ENCODE measurements at places on chromosomes 6 and 20.

DNA sequence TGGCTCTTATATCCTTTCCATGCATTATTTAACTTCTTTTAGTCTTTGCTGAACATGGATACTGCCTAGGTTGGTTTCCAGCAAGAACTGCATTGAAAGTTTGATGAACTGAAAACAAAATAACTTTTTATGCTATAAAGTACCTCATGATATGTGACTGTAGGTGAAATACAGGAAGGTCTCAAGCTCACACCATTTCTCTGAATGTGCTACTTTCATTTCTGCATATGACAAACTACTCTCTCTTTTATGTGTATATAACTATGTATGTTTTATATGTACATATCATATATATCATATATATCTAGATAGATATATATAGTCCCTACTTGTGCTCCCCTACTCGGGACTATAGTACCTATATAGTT lies 65.9 kb downstream of the AIG1 start:
- DNase-seq, result no peak

GRCh38 chr20:23165307-23165750 lies 79.2 kb upstream of the CD93 start:
- no peak for DNase-seq

DNA sequence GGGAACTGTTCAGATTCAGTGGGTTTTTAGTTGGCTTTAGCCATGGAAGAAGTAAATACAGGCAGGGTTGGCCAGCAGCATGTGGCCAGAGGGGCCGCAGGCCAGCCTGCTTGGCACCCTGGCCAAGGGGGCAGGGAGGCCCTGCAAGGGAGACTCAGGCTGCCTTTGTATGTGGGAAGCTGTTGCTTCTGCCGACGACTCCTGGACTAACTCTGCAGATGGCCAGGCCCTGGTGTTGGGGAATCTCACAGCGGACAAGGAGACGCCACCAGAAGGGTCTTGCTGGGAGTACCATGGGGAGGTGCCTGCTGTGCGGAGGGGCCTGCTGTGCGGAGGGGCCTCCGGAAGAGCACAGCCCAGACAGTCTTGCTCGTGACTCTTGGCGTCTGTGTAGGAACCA lies 25.2 kb downstream of the PYGB start:
- no peak for DNase-seq

GRCh38 chr6:159642995-159643394 lies 50.0 kb downstream of the SOD2 start:
- no peak for DNase-seq

DNA sequence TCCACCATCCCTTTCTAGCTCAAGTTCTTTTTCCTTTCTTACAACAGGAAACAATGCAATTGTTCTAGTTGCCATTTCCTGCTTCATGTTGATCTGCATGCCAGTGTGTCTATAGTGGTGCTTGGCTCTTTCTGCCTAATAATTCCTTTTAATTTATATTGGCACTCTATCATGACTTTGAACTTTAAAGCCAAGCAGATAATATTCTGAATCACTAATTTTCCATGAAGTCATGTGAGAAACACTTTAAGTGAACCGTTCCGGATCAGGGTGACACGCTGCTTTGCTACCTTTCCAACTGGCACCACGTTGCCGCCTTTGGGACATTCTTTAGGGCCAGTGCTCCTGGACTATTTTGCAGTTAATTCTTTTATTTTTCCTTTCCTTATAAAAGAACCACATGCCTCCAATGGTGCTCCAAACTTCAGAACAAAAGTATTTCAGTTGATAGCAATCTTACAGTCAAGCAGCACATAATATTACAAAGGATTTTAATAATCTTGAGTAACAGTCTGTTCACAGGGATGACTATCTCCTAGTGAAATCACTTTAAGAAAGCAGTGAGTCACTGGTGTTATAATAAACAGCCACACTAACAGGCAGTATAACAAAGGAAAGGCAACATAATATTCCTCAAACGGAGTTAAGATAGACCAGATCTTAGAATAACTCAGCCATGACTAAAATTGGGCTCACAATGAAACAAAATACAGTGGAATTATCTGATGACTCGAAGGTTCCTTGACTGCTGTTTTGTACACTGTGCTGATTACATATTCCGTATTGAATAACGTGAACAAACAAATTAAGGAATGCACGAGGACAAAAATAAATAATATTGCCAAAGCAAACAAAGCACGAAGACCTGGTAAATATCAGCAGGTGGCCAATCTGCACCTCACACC lies 19.0 kb upstream of the BLOC1S5 start:
- no peak for DNase-seq

DNA sequence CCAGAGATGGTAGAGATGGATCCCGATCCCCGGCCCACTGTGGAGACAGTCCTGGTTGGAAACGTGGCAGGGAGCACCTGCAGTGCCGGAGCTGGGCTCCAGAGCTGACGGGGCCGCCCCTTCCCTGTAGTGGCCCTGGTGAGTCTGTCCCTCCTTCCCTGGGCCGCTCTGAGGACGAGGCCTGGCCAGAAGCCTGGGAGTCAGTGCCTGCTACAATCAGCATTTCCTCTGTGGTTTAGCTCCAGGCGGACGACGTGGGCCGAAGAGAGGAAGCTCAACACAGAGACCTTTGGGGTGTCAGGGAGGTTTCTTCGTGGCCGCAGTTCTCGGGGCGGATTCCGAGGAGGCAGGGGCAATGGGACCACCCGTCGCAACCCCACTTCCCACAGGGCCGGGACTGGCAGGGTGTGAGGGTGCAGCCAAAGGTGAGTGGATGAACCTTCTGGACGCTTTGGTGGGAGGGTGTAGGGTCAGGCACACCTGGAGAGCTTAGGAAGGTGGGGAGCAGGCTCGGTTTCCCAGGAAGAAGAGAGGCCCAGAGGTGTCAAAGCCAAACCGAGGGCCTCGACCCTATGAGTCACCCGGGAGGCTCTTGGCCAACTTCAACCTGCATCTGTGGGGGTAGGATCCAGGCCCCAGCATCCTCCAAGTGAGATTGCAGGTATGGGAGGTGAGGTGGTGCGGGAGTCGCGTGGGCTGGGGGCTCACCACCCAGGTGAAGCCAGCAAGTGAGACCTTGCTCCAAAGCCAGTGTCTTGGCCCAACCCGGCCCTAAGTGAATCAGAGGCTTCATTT lies 9.9 kb downstream of the PSMA7 start:
- no peak for DNase-seq

DNA sequence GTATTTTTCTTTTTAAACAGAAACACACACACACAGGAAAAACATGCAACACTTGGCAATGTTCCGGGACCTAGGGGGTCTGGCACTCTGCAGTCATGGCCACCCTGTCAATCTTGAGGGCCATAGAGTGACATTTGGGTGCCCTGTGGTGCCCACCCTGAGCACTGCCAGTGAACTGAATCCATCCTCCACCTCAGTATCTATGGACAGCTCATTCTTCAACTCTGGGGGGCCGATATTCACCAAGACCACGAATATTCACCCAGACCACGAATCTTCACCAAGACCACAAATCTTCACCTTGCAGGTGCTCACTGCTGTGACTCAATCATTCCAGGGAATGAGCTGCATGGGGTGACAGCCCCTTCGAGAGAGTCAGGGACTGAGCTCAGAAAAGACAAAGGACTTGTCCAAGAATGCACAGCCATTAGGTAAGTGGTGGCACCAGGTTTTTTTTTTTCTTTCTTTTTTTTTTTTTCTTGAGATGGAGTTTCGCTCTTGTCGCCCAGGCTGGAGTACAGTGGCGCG lies 19.1 kb downstream of the SNAI1 start:
- no peak for DNase-seq

DNA sequence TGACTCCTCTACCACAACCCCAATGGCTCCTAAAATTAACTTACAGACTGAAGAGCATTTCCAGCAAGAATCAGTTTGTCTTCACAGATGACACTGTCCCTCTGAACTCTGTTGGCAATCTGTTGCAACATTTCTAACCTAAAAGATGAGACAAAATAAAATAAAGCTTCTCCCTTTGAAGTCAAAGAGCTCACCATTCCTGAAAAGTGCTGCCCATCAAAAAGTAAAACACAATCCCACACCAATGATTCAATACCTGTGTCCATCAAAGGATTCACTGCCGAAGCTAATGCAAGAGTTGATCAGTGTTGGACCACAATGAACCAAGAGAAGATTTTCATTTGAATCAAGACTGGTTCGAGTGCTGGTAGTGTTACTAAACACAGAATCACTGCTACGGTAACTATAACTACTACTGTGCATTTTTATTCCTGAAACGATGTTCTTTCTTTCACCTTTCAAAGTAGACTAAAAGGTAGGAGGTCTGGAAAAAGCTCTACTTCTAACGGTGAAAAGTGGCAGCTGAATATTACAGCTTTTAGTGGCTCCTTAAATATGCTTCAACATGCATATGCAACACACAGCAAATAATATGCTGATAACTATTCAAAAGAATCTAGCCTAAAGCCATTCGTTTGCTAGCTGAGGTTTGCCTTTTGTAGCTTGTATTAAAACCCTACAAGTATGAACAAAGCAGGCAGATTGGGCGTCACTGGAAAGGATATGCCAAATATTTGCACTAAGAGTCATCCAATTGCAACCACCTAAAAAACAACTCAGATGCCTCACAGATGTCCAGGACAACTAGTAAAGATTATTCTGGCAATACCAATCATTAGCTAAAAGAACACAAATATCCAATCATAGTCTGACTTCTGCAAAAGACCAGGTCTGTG lies at the start of gene DST:
Gene DST (minus strand): TSS at position 524 of the 896 bp plus-strand sequence.
- DNase-seq, result no peak

- DNase-seq, result no peak
Measured at GRCh38 chr20:49690899-49691620, 22.6 kb downstream of the B4GALT5 start.

- DNase-seq, result no peak
Measured at GRCh38 chr6:24069526-24069925, 56.5 kb upstream of the NRSN1 start.

- DNase-seq, result no peak
Measured at GRCh38 chr6:100633096-100633777, 168.5 kb upstream of the SIM1 start.

DNA sequence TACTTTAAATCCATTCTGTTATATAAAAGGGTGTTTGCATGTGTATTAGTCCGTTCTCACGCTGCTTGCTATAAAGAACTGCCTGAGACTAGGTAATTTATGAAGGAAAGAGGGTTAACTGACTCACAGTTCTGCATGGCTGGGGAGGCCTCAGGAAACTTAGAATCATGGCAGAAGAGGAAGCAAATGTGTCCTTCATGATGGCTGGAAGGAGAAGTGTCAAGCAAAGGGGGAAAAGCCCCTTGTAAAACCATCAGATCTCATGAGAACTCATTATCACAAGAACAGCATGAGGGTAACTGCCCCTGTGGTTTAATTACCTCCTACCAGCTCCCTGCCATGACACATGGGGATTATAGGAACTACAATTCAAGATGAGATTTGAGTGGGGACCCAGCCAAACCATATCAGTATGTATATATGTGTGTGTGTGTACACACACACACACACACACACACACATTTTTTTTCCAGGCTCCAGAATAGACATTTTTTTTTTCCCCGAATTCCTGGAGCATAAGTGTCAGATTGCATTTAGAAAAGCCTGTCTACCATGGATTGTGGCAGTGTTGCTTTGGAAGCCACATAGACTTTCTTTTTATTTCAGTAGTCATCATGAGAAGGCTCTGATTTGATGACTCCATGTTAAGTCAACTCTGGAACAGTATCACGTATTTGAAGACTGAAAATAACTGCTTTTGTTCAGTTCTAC lies 31.5 kb downstream of the KDM1B start:
- DNase-seq, result no peak

DNA sequence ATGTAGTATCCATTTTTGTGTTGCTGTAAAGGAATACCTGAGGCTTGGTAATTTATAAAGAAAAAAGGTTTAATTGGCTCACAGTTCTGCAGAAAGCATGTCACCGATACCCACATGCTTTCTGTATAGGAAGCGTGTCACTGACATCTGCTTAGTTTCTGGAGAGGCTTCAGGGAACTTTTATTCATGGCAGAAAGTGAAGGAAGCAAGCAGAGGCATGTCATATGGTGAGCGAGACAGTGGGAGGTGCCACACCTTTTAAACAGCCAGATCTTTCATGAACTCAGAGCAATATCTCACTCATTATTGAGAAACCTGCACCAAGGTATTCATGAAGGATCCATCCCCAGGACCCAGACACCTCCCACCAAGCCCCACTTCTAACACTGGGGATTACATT lies 3.5 kb downstream of the SUMO4 start:
- no peak for DNase-seq

DNA sequence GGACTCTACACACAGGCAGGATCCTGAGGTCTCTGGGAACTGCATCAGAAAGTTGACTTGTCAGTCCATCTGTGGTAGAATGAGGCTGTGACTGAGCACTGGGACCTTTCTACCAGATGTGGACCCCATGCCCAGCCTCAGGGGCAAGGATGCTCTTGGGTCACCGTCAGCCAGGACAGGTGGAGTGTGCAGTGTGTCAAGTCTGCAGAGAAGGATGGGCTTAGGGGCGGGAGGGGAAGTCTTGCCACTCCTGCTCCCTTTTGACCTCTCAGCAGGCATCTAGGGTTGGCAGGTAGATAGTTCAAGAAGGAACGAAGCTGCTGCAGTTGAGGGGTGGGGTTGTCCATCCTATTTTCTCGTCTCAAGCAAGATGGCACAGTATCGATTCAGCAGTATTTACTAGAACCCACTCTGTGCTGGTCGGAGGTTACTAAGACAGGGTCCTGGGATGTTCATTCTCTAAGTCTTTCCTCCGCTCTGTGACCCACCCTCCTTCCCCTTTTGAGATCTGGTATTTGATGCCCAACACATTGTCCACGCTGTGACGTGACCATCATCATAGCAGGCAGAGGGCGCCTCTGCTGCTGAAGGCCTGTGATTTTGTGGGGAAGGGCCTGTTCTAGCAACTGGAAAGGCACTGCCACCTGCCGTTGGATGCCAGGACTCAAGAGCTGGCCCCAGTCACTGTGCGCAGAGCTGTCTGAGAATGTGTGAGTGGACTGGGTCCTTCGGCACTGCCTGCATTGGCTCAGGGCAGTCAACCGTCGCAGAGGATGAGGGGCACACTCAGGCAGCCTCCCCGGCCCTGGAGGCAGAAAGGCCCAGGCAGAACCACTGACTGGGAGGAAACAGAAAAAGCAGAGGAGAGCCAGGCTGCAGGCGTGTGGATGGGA lies 23.2 kb downstream of the RBCK1 start:
- DNase-seq, result no peak

DNA sequence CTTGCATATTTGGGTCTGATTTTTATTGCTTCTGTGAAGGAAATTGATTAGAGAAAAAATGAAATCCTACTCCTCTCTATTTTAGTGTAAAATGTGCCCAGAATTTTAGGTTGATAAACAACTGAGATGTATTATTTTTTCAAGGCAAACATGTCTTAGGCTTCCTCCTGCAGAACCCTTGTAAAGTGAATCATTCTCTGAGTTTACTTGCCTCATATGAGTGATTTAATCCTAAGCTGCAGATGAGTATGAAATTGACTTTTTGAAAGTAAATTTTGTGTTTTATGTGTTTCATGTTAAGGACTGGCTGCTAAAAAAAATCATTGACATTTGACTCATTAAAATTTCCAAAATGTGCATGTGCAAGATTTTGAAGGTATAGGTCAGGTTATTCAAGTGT lies 138.5 kb upstream of the PHACTR1 start:
- no peak for DNase-seq

DNA sequence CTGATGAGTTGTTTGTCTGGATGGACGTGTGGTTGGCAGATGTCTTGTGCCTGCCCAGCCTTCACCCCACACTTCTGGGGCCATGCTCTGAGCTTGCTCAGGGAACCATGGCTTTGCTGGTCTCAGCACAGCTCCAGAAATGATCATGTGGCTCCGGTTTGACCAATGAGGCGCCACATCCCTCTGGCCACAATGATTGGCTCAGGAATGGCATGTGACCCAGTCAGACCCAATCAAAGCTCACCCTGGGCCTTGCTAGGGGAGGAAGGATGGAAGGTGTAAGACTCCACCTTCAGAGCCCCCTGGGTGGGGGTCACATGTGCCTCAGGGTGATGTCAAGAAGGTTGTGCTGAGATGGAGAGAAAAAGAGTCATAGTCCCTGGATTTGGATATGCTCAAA lies 281.6 kb upstream of the SULF2 start:
- no peak for DNase-seq

All from activated CD8-positive, alpha-beta memory T cell treated with anti-CD3 and anti-CD28 coated beads for 4 hours (primary cell).